NCI-H2081 treated with DMSO at 0.1 percent for 48 hours (cell line): ENCODE measurements at places on chromosomes 5 and 9.

- DNase-seq: no peak
Measured at GRCh38 chr5:126514131-126514557, 80.9 kb downstream of the ALDH7A1 start.

- no peak for DNase-seq
Measured at GRCh38 chr5:132557478-132558172, 848 bp downstream of the RAD50 start.

- DNase-seq: no peak
Measured at GRCh38 chr5:40616781-40617180, 62.9 kb upstream of the PTGER4 start.

DNA sequence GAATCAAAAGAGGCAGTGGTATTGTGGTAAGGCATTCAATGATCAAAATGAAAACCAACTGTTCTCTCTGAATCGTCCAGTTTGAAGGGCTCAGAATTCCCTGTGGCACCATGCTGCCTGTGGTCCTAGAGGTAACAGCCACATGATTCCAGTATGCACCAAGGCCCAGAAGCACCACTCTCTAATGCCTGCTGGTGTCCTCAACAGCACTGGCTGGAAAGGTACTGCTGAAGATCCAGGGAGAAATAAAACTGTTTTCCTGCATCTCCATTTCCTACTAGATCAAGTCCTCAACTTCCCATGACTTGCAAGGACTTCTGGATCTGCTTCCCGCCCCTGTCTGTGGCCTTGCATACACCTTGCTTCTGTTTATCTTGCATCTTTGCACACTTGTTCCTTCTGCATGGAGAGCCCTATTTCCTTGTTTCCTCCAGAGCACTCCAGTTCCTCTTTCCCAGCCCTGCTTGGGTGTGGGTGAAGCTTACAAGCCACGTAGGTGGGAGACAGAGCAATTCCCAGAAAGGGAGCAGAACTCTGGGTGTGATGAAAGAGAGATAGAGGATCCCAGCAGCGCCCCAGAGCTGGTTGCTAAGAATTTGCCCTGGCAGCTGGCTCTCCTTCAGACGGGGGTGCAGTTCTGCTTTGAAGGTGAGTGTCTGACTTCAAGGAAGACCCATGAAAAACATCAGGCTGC is 41.0 kb upstream of the EQTN start:
- DNase-seq: no peak

DNA sequence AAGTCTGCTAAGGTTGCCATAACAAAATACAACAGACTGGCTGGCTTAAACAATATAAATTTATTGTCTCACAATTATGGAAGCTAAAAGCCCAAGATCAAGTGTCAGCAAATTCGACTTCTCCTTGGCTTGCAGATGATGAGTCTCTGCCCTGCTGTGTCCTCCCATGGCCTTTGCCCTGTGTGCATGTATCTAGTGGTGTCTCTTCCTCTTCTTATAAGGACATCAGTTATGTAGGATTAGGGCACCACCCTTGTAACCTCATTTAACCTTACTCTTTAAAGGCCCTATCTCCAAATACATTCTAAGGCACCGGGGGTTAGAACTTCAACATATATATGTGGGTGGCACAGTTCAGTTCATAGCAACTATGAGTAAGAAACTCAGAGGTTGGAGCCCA is 157.9 kb upstream of the RASA1 start:
- no peak for DNase-seq

GRCh38 chr5:145587308-145587672 is 247.9 kb downstream of the PRELID2 start:
- no peak for DNase-seq

GRCh38 chr5:151900891-151901290 is 23.8 kb downstream of the GLRA1 start:
- no peak for DNase-seq

DNA sequence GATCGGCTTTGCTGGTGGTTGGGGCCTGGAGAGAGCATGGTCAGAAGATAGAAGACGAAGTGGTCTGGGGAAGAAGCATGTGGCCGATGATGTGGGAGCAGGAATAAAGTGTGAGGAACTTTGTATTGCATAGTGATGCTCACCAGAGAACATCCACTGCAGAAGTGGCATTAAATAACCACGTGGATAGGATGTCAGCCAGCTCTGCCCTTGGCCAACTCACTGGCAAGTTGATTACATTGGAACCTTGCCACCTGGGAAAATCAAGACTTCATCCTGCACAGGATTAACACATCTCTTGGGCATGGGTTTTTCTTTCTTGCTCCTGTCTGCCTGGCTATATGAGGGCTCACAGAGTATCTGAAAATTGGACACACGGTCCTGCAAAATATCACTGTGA is 217.4 kb downstream of the DMRT2 start:
- no peak for DNase-seq

DNA sequence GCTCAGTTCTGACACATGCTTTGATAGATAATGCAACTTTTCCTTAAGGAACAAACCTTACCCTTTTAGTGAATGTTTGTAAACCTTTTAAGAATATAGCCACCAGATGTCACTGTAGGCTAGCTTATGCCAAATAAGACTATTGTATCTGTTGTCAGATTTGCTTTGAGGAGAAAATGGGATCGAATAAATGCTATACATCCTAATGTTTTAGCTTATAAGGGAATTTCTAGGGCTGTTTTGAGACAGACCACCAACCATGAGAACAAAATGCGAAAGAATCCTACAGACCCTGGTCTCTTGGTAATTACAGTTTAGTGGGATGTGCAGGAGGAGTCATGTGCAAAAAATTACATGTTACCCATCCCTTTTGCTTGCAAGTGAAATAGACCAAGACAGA is 127.6 kb upstream of the NMUR2 start:
- DNase-seq: no peak

DNA sequence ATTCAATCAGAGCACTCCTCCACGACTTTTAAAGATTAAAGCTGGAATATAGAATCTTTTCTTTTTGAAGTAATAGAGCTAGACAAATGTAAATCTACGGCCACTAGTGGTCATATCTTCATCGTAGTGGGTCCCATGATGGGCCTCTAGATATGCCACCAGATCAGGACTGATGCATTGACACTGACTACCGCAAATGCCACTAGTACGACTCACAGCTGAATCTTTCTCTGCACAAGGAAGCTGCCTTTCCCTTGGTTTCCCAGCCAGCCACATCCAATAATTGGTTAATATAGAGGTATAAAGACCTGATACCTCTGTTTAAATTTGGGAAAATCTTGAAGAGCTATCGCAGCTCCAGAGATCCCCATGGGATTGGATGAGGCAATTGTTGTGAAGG is 37.8 kb upstream of the ADRB2 start:
- DNase-seq: no peak

DNA sequence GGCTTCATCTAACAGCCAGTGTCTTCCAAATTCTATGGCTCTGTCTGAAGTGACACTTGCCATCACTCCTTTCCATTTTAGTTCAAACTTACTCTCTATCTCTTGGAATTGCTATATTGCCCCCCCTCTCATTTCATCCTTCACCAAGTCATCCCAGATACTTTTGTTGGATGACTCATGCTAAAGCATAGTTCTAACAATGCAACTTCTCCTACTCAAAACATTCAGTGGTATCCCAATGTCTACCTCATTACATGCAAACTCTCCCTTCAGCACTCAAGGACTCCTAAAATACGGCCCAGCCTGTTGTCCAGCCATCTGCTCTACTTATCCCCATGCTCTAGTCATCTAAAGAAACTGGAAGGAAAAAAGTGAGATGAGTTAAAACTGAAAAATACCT is 171.6 kb downstream of the RASEF start:
- DNase-seq: no peak

GRCh38 chr5:57313716-57314115 is 139.9 kb downstream of the GPBP1 start:
- DNase-seq: no peak

GRCh38 chr5:77640589-77641396 is 2.3 kb upstream of the OTP start:
- no peak for DNase-seq

DNA sequence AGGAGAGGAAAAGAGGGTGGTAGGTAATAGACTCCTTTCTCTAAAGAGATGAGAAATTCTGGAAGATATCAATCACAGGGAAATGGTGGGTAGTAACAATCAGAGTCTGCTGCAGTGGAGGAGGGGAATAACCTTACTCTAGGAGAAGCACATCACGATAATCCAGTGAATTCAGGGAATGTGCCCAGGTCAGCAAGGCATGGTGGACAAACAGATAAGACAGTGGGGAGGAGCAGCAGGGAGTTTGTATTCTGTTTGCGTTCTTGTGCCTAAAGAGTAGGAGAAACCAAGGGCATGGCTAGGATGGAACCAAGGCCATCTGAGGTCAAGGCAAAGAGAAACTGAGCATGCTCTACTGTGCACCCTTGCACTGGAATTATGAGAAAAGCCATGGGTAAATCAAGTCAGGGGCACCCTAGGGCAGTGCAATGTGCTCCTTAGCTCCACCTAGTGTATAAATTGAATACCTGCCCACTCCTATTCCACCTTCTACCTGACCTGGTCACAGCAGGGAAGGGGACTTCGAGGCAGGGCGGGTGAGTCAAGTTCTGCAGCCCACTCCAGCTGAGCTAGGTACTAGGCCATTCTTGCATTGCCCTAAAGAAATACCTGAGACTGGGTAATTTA is 31.6 kb downstream of the RETREG1 start:
- no peak for DNase-seq

- DNase-seq: no peak
Measured at GRCh38 chr9:110125763-110126351, 82.1 kb downstream of the C9orf152 start.

- DNase-seq: no peak
Measured at GRCh38 chr5:15069407-15069905, 197.9 kb upstream of the ANKH start.

DNA sequence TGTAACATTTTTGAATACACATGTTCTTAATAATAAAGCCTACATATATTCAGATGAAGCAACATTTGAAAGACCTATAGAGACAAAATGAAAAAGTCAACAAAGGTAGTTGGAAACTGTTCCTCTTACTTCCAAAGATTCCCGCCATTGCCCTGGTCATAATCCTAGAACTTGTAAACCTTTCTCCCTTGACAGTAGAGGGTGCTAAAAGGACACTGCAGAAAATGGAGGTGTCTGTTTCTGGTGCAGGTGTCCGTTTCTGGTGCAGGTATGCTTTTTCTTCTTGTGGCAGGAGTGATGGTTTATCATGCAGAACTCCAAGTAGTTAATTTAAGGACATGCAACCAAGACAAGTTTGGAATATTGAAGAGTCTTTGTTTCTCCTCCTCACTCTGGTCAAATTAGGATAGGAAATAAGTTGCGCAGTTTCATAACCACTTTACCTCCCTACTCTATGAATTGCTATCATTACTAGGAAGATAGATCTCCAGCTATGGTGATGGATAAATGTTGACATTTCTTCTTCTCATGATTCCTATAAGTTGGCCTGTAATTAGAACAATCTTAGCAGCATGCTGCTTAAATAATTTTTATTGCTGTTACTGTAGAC is 56.0 kb upstream of the FAM174A start:
- DNase-seq: peak; percentile 13

GRCh38 chr5:72351376-72351775 is 31.2 kb downstream of the PTCD2 start:
- DNase-seq: no peak
